ENCODE measurements at places on chromosomes 12 and 14.

- DNase-seq, result no peak
Measured at GRCh38 chr14:103143506-103143905, 20.2 kb downstream of the TNFAIP2 start.

DNA sequence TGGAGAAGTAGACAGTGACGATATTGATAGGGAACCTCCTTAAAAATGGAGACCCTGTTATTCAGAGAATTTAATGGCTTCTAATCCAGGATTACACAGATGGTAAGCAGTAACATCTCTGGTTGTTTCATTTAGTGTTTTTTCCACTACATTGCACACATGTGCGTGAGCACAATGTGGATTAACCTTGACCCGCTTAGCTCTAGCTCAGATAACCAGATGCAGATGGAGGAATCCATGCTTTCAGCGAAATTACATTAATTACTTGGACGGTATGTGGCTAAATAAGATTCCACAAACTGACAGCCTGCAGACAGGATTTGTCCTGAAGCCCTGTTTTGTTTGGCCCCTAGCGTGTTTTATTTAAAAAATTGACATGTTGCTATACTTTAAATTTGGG, 378.4 kb downstream of the CCDC91 start:
- no peak for DNase-seq

DNA sequence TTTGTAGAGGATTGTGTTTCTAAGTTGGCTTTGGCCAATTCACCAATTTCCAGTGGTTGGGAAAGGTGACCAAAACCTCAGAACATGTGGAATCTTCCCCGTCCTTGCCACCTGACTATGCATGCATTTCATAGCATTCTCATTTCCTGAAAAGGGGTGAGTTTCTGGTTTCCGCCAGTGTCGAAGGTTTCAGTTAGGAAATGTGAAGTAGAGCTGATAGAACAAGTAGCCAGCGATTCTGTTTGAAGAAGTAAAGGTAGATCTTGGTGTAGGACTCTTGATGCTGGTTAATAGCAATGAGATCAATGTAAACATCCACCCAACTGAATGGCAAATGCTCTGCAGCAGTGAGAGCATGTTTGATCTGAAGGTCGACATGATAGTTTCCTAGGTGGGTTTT, 15.9 kb downstream of the SMOC1 start:
- DNase-seq, result no peak

- no peak for DNase-seq
Measured at GRCh38 chr14:96797582-96798349, 584 bp downstream of the VRK1 start.

- no peak for DNase-seq
Measured at GRCh38 chr12:129298921-129299320, 445.6 kb downstream of the GLT1D1 start.

- DNase-seq, result no peak
Measured at GRCh38 chr12:108441549-108441948, 73.5 kb upstream of the FICD start.

- no peak for DNase-seq
Measured at GRCh38 chr14:102063808-102064429, 22.9 kb downstream of the HSP90AA1 start.

- DNase-seq, result no peak
Measured at GRCh38 chr14:34498684-34499412, 36.8 kb upstream of the SPTSSA start.

GRCh38 chr14:22811722-22812121, 3.5 kb downstream of the SLC7A7 start:
- DNase-seq, result no peak

DNA sequence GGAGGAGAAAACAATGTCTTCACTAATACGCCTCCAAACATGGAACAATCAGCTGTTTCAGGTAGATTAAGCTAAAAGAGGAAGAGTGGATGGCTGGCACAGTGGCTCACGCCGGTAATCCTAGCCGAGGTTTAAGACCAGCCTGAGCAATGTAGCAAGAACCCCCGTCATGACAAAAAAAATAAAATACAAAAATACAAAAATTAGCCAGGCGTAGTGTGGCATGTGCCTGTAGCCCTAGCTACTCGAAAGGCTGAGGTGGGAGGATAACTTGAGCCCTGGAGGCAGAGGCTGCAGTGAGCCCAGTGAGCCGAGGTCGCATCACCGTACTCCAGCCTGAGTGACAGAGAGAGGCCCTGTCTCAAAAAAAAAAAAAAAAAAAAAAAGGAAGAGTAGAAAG, 1.2 kb upstream of the MED13L start:
- DNase-seq, result no peak

- DNase-seq, result no peak
Measured at GRCh38 chr14:64878837-64879634, 671 bp downstream of the SPTB start.

DNA sequence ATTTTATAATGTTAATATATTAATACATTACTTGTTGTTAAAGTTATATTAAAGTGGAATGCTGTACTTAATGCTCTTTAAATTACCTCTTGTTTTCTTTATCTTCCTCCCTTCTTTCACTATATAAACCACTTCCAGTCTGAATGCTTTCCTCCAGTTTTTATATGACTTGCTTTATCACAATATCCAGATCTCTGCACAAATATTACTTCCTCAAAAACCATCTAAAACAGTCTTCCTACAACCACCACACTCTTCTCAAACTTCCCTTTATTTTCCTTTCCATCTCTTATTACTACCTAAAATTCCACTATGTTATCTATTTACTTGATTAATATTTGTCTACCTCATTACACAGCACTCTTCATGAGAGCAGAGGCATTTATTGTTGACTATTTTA, 956.6 kb downstream of the LRFN5 start:
- DNase-seq, result no peak

- DNase-seq, result no peak
Measured at GRCh38 chr12:15059123-15059522, 86.3 kb downstream of the PDE6H start.

DNA sequence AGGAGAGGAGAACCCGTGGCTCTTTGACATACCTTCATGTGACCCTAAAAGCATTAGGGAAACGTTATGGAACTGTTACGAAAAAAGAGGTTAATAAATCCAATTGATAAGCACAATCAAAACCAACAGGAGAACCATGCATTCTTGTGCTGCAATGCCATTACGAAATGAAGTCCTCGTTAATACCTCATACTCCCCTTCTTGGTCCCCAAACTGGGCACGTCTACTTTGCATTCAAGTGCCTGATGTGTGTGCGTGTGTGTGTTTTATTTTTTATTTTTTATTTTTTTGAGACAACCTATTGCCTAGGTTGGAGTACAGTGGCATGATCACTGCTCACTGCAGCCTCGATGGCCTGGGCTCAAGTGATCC, 150.0 kb downstream of the ETV6 start:
- no peak for DNase-seq

GRCh38 chr14:37594238-37594970, 645 bp downstream of the FOXA1 start:
- no peak for DNase-seq

DNA sequence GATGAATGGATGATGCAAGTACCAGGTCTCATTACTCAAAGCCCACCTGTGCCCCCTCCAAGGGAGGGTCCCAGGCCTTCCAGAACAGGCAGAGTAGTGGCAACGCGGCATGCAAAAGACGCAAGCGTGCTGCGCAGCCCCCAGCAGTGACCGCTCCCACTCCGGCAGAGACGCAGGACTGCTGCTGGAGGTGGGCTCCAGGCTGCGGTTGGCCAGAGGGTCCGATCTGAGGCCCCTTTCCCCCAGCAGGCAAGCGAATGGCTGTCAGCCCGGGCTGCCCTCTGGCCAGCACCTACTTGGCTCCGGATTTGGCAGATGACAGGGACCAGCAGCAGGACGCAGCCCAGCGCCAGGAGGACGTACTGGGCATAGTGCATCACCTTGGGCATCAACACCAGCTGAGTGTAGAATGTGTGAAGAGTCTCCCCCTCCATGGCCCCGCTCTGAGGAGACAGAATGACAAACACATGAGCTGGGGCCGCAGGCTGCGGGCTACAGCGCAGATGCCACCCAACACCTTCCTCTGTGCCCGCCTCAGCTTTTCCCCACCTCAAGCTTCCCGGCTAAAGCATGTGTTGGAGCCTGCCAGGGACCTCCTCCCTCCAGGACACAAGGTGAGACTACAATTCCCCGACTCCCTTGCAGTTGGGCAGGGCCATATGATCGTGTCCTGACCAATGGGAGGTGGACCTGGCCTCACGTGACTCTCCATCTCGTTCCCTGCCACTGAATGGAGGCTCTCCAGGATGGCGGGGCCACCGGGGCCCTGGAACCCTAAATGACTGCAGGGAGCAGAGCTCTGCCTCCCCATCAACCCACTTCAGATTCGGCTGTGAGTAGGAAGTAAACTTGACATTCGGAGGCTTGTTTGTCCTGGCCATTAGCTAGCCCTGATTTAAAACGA, 77.4 kb downstream of the SCARB1 start:
- no peak for DNase-seq

DNA sequence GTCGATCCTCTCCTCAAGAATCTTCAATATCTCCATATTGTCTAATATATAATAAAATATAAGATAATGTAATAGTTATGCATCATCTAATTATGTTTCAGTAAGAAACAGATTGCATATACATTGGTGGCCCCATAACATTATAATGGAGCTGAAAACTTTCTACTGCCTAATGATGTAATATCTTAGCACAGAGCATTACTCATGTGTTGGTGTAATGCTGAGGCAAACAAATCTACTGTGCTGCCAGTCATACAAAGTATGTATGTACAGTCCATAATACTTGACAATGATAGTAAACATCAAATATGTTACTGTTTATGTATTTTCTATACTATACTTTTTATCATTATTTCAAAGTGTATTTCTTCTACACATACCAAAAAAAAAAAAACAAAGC, 128.7 kb downstream of the CPNE8 start:
- DNase-seq, result no peak
